Karpas-422 (cell line): ENCODE measurements at places on chromosomes 3 and 15. TPM values are rescaled to one million over a fixed set of nuclear protein-coding genes. Genes with fewer than 3 reads are reported as not detected.

The ADAMTS17 gene
- total RNA-seq, result not detected in 2 replicates

The CCK gene
- total RNA-seq, result not detected in 2 replicates

DNA sequence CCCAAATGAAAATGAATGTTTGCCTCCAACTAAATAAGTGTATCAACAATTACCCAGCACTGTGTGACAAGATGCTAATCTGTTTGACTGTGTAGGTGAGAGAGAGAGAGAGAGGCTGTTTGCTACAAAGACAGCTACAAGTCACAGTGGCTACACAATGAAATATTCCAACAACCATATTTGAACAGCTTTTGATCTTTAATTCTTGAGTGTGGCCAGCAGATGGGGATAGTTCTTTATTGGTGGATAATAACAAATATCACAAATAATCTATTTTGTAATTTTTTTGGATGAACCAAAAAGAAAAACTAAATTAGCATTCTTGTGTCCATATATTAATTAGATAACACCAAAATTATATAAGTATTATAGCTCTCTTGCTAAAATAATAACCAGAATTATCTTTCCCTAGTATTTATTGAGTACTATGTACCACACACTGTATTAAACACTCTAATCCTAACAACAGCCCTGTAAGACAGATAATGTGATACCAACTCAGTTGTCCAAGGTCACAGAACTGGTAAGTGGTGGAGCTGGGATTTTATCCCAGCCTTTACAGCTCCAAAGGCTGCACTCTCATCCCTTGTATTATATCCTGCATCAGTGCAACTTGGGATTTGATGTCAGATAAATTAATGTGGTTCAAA lies 61.9 kb upstream of the C3orf80 start:
- H3K4me3 ChIP-seq, result no peak overlapping the region
- H3K4me1 ChIP-seq, result peaks cover 3% of the 10 kb centered on the region; the same call in 1 of the 2 replicates
- H3K27me3 ChIP-seq, result no peaks in the 10 kb centered on the region
- H3K27ac ChIP-seq, result no peak overlapping the region

DNA sequence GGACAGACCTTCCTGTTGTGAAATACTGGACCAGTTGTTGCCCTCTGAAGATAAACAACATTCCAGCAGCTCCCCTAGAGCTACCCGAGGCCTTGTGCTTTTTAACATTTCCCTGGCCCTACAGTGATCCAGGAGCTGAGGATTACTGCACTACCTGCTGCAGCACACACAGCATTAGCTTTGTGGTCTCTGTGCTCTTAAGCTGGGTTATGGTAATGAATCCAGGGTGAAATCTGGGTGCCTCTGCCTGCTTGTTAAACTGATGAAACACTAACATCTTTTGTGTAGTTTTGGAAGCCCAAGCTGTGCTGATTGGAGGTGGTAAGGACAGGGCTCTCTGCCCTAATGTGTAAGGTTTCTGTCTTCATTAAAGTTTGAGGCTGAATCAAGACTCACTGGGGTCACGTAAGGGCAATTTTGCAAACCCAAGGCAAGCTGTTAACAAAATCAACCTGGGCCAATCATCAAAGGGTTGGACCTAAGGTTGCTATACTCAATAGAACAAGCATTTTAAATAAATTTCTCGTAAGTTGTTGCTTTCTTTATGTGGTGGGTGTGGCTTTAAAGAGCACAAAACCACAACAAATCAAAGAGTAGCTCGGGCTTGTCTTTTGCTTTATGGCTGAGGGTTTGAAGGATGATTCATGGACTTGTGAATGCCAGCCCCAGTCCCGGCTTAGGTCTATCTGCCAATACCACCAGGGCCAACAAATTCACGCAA lies 183.9 kb downstream of the TPRG1 start:
- no peaks in the 10 kb centered on the region for H3K27me3 ChIP-seq
- no peak overlapping the region for H3K27ac ChIP-seq
- no peaks in the 10 kb centered on the region for H3K4me1 ChIP-seq
- no peak for DNase-seq
- H3K4me3 ChIP-seq, result no peak overlapping the region

- DNase-seq, result no peak
- H3K27me3 ChIP-seq, result no peaks in the 10 kb centered on the region
- no peaks in the 10 kb centered on the region for H3K4me1 ChIP-seq
- H3K36me3 ChIP-seq, result peaks cover 8% of the 10 kb centered on the region; the same call in 1 of the 2 replicates
Measured at GRCh38 chr3:118269537-118270125, 765.0 kb downstream of the IGSF11 start.

GRCh38 chr3:100395679-100396431 lies 5.0 kb downstream of the TOMM70 start:
- no peak overlapping the region for H3K4me3 ChIP-seq
- peaks cover 22% of the 10 kb centered on the region for H3K36me3 ChIP-seq
- H3K27me3 ChIP-seq, result no peaks in the 10 kb centered on the region
